Immature natural killer cell (primary cell): ENCODE measurements at places on chromosomes 2 and 18. TPM values are rescaled to one million over a fixed set of nuclear protein-coding genes. Genes with fewer than 3 reads are reported as not detected.

- H3K27ac ChIP-seq, result no peak overlapping the region
- H3K4me1 ChIP-seq, result peaks cover 15% of the 10 kb centered on the region
- no peak for DNase-seq
Measured at GRCh38 chr2:23373666-23374065, 11.3 kb upstream of the KLHL29 start.

GRCh38 chr2:42569116-42569711 lies 782 bp downstream of the MTA3 start:
- no peak for DNase-seq
- peak overlapping the region; percentile 96 for H3K4me3 ChIP-seq
- H3K36me3 ChIP-seq, result no peaks in the 10 kb centered on the region
- H3K4me1 ChIP-seq, result peaks cover 25% of the 10 kb centered on the region
- H3K27me3 ChIP-seq, result no peaks in the 10 kb centered on the region

GRCh38 chr2:150485871-150486538 lies 1.5 kb downstream of the RND3 start:
- no peak for DNase-seq
- peaks cover 7% of the 10 kb centered on the region for H3K27me3 ChIP-seq
- no peaks in the 10 kb centered on the region for H3K36me3 ChIP-seq
- no peak overlapping the region for H3K27ac ChIP-seq
- H3K4me3 ChIP-seq, result no peak overlapping the region
- no peaks in the 10 kb centered on the region for H3K4me1 ChIP-seq

DNA sequence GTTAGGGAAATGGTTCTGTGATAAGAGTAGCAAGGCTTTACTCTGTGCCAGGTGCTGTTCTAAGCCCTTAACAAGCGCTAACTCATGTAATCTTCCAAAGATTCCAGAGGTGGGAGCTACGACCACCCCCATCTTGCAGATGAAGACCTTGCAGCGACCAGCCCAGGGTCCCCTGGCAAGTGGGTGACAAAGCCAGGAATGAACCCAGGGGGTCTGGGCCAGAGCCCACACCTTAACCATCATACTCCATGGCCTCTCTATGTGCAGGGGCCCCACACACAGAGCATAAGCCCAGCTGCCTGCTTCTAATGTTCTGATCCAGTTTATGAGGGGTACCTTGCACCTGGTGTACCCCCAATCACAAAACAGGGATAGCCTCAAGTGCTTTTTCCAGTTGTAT lies 105.3 kb downstream of the ZBTB7C start:
- H3K4me1 ChIP-seq, result peaks cover 3% of the 10 kb centered on the region
- no peak overlapping the region for H3K4me3 ChIP-seq
- no peaks in the 10 kb centered on the region for H3K36me3 ChIP-seq
- peaks cover under 1% of the 10 kb centered on the region for H3K27me3 ChIP-seq
- DNase-seq, result no peak

- no peaks in the 10 kb centered on the region for H3K36me3 ChIP-seq
- H3K27ac ChIP-seq, result no peak overlapping the region
- DNase-seq, result no peak
- no peaks in the 10 kb centered on the region for H3K4me1 ChIP-seq
- no peak overlapping the region for H3K4me3 ChIP-seq
- H3K27me3 ChIP-seq, result no peaks in the 10 kb centered on the region
Measured at GRCh38 chr2:217834744-217835513, 167.9 kb downstream of the TNS1 start.

DNA sequence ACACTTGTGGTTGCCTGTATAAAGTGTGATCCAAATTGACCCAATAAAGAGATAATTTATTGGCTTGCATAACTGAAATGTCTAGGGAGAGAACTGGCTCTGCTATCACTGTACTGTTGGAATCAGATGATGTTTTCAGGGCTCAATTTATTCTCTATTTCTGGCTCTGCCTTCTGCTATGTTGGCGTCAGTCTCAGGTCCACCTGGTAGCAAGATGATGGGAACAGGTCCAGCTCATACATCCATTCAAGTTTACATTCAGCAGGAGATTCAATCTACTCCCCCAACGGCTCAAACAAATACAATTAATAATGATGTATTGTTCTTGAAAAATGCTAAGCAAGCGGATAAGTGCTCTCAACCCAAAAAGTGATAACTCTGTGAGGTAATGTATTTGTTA lies 297.7 kb upstream of the SYT4 start:
- no peak for DNase-seq
- H3K4me1 ChIP-seq, result no peaks in the 10 kb centered on the region
- no peak overlapping the region for H3K4me3 ChIP-seq
- H3K36me3 ChIP-seq, result no peaks in the 10 kb centered on the region
- no peak overlapping the region for H3K27ac ChIP-seq

GRCh38 chr2:110925479-110925878 lies 193.1 kb downstream of the ACOXL start:
- peaks cover 8% of the 10 kb centered on the region for H3K36me3 ChIP-seq
- no peak overlapping the region for H3K27ac ChIP-seq

GRCh38 chr2:24877646-24878045 lies 42.4 kb downstream of the ADCY3 start:
- no peaks in the 10 kb centered on the region for H3K36me3 ChIP-seq
- no peak overlapping the region for H3K4me3 ChIP-seq
- H3K4me1 ChIP-seq, result no peaks in the 10 kb centered on the region
- peaks cover 3% of the 10 kb centered on the region for H3K27me3 ChIP-seq
- DNase-seq, result no peak

DNA sequence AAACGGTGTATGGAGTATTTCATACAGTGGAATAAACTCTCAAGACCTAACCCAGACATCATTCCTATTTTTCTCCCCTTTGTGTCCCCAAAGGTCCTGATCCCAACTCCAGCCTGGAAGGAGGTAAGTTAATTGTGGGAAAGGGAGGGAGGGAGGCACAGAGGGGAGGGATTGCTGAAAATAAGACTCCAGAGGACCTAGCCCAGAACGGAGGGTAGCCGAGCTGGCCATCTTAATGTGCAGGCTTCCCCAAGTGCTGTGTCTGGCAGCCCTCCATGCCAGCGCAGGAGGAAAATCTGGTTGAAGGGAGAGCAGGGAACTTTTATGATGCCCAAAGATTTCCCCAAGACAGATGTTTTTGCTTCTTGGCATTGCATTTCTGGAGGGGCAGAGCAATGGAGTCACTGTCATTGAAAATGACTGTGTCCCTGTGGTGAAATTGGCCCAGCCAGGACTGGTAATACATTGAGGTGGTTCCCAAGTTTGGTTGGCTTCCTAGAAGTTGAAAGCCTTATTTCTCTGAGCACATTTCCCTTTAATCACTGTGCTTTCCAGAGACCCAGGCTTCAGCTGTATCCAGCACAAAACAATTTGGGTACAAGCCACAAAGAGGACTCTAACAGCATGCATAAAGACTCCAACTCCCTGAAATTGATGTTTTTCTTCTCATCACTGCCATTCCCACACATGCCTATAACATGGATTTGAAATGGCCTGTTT lies 202.7 kb downstream of the AGPS start:
- H3K4me1 ChIP-seq, result no peaks in the 10 kb centered on the region
- no peak for DNase-seq
- no peaks in the 10 kb centered on the region for H3K36me3 ChIP-seq
- H3K27me3 ChIP-seq, result peaks cover 4% of the 10 kb centered on the region

- no peak overlapping the region for H3K27ac ChIP-seq
- no peaks in the 10 kb centered on the region for H3K36me3 ChIP-seq
- H3K4me1 ChIP-seq, result peaks cover 87% of the 10 kb centered on the region
- H3K4me3 ChIP-seq, result no peak overlapping the region
Measured at GRCh38 chr2:227503433-227504406, 31.8 kb downstream of the AGFG1 start.

GRCh38 chr18:62372156-62372555 lies 47.0 kb downstream of the TNFRSF11A start:
- no peak overlapping the region for H3K27ac ChIP-seq
- H3K36me3 ChIP-seq, result no peaks in the 10 kb centered on the region
- no peak overlapping the region for H3K4me3 ChIP-seq
- H3K4me1 ChIP-seq, result no peaks in the 10 kb centered on the region
- no peak for DNase-seq

GRCh38 chr2:120892967-120893667 lies 157.4 kb downstream of the GLI2 start:
- H3K27me3 ChIP-seq, result peaks cover 6% of the 10 kb centered on the region
- H3K4me1 ChIP-seq, result no peaks in the 10 kb centered on the region
- no peak overlapping the region for H3K4me3 ChIP-seq
- no peak for DNase-seq
- H3K36me3 ChIP-seq, result no peaks in the 10 kb centered on the region

GRCh38 chr2:219002395-219003266 lies 9.4 kb upstream of the CRYBA2 start:
- no peak for DNase-seq
- peaks cover 19% of the 10 kb centered on the region for H3K27me3 ChIP-seq
- peak overlapping the region; percentile 60 for H3K4me3 ChIP-seq
- no peaks in the 10 kb centered on the region for H3K36me3 ChIP-seq
- H3K4me1 ChIP-seq, result no peaks in the 10 kb centered on the region
- H3K27ac ChIP-seq, result no peak overlapping the region

DNA sequence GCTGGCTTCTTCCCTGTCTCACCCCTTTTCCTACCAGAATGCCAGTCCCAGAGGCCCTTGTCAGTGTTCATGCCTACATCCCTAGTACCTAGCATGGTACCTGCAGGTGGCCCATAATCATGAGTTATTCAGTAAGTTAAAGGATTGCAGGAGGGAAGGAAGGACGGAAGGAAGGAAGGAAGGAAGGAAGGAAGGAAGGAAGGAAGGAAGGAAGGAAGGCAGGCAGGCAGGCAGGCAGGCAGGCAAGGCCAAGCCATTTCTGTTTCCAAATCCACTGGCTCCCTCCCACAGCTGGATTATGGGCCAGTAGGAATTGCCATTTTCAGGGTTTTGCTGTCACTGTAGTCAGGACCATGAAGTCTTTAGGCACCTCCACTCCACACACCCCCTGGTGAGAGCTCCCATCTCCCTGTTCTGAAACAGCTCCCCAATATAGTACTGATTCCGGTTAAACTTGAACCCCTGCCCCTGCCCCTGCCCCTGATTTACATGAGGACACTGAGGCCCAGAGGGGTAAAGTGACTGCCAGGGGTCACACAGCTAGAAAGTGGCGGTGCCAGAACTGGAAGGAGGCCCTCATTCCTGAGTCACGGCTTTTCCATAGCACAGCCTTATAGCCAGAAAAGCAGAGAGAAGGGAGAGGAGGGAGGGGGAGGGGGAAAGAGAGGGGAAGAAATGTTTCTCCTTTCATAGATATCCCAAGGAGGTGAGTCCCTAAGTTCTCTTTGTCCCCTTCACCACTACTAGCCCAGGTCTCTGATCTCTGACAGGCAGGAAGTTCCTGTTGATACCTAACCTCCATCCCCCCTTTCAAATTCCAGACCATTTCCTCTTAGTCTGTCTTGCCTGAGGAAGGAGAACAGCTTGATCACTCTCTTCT lies 12.2 kb upstream of the TNS1 start:
- no peak overlapping the region for H3K4me3 ChIP-seq
- peaks cover 3% of the 10 kb centered on the region for H3K4me1 ChIP-seq
- DNase-seq, result no peak
- no peak overlapping the region for H3K27ac ChIP-seq

DNA sequence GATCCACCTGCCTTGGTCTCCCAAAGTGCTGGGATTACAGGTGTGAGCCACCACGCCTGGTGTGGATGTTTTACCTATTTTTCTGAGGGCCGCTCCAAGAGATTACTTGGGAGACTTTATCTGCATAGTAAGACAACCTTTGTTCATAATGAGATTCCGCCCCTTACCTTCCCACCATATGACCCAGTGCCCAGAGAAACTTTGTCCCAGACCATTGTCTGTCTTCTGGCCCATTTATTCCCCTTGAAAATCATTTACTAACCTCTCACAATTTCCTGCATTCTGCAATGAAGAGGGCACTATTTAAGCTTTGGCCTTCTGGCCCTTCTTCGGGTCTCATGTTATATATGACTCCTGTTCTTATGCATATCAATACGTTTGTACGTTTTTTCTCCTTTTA lies 13.7 kb upstream of the TMEM37 start:
- H3K36me3 ChIP-seq, result no peaks in the 10 kb centered on the region
- H3K27ac ChIP-seq, result no peak overlapping the region
- no peak overlapping the region for H3K4me3 ChIP-seq
- H3K4me1 ChIP-seq, result no peaks in the 10 kb centered on the region
- H3K27me3 ChIP-seq, result peaks cover 5% of the 10 kb centered on the region
- no peak for DNase-seq

DNA sequence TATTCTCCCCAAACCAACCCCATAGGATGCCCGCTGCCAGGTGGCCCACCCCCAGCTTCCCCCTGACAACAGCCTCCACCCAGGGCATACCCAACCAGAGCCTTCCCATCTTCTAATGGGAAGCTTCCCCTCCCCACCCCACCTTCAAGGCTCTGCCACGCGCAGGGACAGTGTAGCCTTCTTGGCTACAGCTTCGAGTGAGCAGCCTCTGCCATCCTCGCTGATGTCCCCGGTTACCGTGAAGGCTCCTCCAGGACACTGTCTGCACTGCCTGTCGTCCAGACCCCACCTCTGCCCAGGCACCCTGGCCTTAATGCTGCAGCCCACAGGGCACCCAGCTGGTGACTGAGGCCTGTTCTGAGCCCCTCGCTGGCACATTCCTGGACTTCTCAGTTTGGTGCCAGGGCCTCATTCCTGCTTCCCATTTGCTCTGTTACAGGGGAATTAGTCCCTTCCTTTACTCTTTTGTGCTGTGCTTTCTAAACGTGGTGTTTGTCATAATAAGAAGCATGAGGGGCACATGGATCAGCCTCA lies 13.0 kb upstream of the ADNP2 start:
- H3K4me1 ChIP-seq, result no peaks in the 10 kb centered on the region
- no peak overlapping the region for H3K27ac ChIP-seq
- H3K36me3 ChIP-seq, result no peaks in the 10 kb centered on the region
- H3K27me3 ChIP-seq, result peaks cover 2% of the 10 kb centered on the region
- no peak for DNase-seq

DNA sequence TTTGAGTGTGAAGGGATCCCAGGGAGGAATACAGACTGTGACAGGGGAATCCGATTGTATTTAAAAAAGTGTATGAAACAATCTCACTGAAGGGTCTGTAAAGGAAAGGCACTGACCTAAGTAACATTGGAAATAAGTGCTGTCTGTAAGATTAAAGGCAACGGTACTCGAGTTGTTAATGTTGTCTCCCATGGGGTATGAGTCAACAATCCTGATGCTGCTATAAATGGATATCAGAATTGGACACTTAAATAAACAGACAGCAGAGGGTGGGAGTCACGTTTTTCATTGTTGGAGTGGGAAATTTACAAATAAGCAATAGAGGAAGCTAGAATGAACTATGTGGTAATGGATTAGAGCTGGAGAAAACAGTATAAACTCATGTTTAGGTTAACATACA lies 452.4 kb upstream of the RGPD4 start:
- DNase-seq, result no peak
- no peaks in the 10 kb centered on the region for H3K27me3 ChIP-seq
- H3K36me3 ChIP-seq, result no peaks in the 10 kb centered on the region
- no peak overlapping the region for H3K27ac ChIP-seq
- H3K4me3 ChIP-seq, result no peak overlapping the region

The PLGLB2 gene
- not detected for polyA plus RNA-seq

The SLC9A2 gene
- polyA plus RNA-seq, result not detected

The ITGA6 gene
- polyA plus RNA-seq, result 26.8 TPM

The EVA1A gene
- not detected for polyA plus RNA-seq
